ENCODE measurements at places on chromosomes 1 and 21.

DNA sequence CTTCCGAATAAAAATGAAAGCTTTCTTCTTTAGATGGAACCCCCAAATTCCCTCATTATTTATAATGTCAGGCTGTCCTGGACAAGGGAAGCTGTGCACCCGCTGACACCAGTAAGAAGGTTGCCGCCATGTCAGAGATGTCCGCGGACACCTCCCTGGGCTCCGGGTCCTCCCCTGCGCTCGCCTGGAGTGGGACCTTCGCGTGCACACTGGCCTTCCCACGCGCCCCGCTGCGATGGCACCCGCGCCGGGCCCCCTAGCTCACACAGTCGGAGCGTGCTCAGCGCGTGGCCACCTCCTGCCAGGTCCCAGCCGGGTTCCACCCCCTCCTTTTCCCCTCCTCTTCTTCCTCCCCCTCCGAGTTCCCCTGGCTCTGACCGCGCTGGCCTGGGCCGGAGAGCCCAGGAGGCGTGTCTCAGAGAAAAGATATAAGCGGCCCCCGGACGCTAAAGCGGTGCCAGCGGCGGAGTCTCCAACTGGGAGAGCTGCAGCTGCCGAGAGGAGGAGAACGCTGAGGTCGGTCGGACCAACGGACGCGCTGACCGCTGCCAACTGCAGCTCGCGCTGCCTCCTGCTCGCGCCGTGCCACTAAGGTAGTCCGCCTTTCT lies at the start of gene G0S2:
Gene G0S2, plus strand, starts transcription at position 456 of the 608 bp plus-strand sequence. CDS start 273 bp downstream, outside the sequence.
- peak; percentile 59 for DNase-seq

DNA sequence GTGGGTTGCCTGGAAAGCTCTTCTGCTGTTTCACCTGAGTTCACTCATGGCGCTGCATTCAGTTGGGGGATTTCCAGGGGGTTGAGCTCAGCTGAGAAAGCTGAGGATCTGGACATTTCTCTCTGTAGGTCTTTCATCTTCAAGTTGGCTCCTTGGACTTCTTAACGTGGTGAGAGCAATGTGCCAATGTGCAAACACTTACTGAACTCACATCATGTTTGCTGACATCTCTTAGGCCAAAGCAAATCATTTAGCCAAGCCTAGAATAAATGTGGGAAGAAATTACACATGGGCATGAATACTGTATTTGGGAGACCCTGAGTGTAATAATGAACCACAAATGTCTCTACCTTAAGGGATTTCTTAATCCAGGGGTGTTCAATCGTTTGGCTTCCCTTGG lies 42.7 kb upstream of the SLC22A15 start:
- DNase-seq = no peak

DNA sequence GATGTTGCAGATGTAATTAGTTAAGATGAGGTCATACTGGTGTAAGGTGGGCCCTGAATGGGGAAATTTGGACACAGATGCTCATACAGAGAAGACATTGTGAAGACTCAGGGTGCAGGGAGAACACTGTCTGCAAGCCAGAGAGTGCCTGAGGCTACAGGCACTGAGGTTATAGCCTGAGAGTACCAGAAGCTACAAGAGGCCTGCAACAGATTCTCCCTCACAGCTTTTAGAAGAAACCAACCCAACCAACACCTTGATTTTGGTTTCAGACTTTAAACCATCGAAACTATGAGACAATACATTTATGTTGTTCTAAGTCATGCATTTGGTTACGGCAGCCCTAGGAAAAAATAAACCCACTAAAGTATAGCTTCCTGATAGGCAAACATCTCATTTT lies 321.7 kb upstream of the USP25 start:
- no peak for DNase-seq

DNA sequence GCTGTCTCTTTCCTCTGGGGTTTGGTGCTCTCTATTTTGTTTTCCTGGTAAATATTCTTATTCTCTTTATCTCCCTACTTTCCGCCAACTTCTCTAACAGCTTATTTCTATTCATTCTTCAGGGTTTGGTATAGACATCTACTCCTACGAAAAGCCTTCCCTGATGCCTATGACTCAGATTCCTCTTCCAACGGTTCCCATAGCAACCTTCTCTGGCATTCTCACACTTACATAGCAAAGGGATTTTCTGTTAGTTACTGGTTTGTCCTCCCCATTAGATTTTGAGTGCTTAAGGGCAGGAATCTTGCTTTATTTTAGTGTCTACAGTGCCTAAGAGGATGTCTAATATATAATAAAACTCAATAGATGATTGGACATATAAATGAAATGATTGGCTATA lies 407.6 kb upstream of the DEPDC1 start:
- peak; percentile 7 for DNase-seq

GRCh38 chr1:44275991-44276405 lies 62.7 kb downstream of the DMAP1 start:
- peak; percentile 46 for DNase-seq

- no peak for DNase-seq
Measured at GRCh38 chr1:156106624-156107488, 7.7 kb upstream of the LMNA start.

- no peak for DNase-seq
Measured at GRCh38 chr1:228035844-228036243, 29.0 kb downstream of the WNT3A start.

DNA sequence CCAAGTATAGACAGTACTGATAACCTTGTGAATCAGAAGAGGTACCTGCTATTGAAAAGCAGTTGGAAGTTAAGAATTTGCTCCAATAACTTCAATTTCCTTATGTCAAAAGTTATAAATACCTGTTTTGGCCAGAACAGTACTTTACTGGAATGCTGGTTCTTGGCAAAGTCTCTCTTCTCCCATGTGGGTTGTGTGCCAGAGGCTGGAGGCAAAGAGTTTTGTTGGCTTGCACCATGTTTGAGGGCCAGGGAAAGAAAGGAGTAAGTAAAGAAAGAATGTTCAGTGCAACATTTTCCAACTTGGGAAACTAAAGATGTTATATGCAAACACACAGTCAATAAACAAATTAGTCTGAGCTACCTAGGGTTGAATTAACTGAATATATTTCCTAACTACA lies 67.0 kb upstream of the DYNLT5 start:
- DNase-seq = no peak

DNA sequence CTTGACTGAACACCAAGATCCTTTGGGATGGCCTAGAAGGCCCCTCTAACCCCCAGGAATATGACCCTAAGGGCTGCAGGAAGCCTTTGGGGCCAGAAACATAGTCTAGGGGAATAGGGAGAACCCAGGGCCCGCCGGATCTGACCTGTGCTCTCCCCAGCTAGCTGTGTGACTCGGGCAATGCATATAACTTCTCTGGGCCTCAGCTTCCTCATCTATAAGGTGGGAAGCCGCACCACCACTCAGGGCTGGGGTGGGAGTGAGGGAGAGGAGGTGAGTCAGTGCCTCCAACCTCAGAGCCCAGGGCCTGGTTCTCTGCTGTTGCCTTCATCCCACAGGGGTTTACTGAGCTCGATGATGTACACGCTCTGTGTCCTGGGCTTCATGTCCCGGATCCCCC lies 434.4 kb downstream of the PTPRU start:
- no peak for DNase-seq

- DNase-seq = no peak
Measured at GRCh38 chr1:194515916-194516315, 1329.5 kb upstream of the B3GALT2 start.

- DNase-seq = no peak
Measured at GRCh38 chr1:151492120-151492519, 19.1 kb upstream of the CGN start.

GRCh38 chr1:235329139-235329902 lies 951 bp downstream of the GGPS1 start:
- DNase-seq = peak; percentile 66

GRCh38 chr1:219876798-219877209 lies 51.6 kb downstream of the SLC30A10 start:
- DNase-seq = no peak

GRCh38 chr1:86345042-86345441 lies 51.1 kb downstream of the ODF2L start:
- no peak for DNase-seq

- DNase-seq = no peak
Measured at GRCh38 chr1:5220821-5221220, 566.4 kb downstream of the AJAP1 start.

- no peak for DNase-seq
Measured at GRCh38 chr1:243364330-243364729, 108.5 kb downstream of the SDCCAG8 start.

DNA sequence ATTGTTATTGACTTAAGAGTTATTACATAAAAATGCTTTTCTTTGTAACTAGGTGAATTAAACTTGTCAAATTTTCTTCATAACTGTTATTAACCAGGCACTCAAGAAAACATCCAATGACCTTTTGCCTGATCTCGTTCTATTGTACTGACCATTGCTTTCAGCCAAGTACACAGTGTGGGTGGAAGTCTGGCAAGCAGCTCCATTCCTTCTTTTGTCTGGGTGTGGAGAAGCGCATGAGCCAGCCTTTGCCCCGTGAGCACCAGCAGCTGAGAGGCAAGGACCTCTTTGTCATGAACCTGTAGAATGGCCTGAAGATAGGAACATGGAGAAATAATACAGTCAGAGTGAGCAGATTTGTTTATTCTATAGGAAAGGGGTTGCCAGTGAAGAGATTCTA lies 57.5 kb downstream of the IARS2 start:
- no peak for DNase-seq

- DNase-seq = no peak
Measured at GRCh38 chr1:12433323-12434053, 184.5 kb downstream of the DHRS3 start.

GRCh38 chr1:116243333-116244054 lies 129.6 kb upstream of the ATP1A1 start:
- DNase-seq = peak; percentile 52

GRCh38 chr1:236663934-236664333 lies 22.4 kb upstream of the ACTN2 start:
- no peak for DNase-seq

GRCh38 chr1:2376931-2377672 lies 14.3 kb downstream of the MORN1 start:
- DNase-seq = no peak

GRCh38 chr1:21863981-21864380 lies 51.9 kb downstream of the LDLRAD2 start:
- DNase-seq = no peak

DNA sequence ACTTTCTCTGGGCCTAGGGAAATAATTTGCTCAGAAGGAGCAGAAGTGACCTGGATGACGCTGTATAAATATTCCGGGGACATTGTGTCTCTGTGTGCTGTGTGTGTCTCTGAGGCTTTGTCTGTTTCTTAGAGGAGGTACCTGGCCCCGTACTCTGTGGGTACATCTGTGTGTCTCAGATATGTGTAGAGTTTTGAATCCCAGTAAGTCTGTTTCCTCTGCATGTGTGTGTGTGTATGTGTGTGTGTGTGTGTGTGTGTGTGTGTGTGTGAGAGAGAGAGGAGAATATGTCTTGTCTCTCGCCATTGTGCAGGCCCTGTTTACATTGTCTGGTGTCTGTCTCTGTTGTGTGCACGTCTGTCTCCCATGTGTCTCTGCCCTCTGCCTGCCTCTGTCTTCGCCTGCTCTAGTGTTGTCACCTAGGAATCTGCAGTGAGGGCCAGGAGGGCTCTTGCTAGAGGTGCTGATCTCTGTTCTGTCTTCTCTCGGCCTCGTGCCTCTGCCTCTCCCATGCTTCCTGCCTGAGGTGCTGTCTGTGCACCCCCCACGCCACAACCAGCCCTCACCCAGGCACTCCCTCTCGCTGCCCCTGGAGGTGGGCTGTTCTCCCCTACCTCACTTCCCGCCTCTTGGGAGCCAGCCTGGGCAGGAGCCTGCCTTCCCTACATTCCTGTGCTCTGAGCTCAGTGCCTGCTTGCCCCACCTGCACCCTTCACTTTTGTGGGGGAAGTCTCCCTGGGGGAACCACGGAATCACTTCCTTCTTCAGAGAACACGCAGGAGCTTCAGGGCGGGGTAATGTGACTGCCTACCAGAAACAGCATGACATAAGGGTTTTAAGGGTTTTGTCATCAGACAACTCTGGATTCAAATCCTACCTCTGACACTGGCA lies 5.9 kb downstream of the MAP7D1 start:
- no peak for DNase-seq

DNA sequence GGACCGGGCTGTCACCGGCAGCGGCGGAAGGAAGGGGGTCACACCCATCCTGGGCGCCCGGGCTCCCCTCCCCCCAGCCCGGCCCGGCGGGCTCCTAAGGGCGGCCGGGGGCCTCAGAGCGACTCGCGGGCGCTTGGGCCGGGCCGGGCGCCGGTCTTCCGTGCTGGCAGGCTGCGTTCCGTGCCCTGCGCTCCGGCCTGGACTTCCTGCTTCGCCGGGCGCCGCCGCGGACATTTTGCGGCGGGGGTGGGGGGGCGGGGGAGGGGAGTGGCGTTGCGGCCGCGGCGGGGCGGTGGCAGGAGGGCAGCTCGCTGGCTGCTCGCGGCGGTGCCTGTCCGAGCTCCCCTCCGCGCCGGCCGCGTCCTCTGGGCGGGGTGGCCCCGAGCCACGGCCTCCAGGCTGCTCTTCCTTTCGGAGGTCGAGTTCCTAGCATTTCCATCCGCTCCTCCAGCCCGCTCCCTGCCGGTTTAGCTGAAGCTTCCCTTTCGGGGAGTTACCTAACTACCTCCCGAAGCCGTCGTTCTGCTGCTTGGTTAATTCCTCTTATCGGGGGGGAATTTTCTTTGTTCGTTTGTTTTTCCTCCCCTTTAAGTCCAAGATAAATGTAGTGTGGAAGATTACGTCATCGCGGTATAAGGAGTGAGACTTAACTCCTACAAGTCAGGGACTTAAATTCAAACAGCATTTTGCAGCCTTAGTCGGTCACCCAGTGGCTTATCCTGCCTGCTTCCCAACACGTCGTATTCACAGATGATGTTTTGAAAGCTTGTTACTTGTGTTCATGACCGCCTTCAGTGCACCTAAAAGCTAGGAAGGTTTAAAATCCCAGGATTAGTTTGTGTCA lies 730 bp downstream of the CDC42 start:
- peak; percentile 23 for DNase-seq

DNA sequence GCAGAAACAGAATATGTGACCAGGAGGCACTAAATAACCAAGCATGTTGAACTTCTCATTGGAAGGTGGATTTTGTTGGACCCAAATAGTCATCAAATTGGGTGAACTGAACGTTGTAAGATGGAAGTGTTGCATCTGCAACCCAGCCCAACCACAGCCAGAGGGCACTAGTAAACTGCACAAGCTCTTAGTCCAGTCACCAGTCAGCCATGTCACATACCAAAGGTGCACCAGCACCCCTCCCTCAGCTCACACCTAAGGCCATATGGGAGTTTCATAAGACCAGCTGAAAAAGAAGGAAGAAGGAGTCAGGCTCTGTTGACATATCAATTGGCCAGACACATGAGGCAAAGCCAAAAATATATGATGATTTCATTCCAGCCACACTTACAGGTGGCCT lies 481.7 kb upstream of the NR5A2 start:
- no peak for DNase-seq

DNA sequence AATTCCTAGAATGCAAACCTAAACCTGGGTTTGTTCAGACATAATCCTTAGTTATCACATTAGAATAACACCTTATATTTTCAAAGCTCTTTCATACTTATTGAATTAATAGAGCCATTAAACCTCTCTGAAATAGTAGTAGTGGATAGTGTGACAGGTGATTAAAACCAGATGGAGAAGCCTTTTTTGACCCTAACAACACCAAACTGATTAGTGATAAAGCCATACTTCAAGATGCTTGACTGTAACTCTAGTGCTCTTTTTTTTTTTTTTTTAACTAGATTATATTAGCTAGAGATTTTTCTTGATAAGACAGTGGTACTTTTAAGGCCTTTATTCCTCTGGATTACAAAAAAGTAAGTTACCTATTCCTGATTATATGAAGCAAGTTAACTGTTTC lies 190.1 kb downstream of the ST6GALNAC3 start:
- peak; percentile 7 for DNase-seq

GRCh38 chr1:232473324-232473723 lies 156.6 kb downstream of the SIPA1L2 start:
- DNase-seq = no peak

GRCh38 chr1:52523376-52523775 lies 29.5 kb downstream of the TUT4 start:
- no peak for DNase-seq

- no peak for DNase-seq
Measured at GRCh38 chr1:215358356-215358755, 208.7 kb upstream of the KCTD3 start.

Measured in NCI-H524 (cell line).